RWPE2 (cell line): ENCODE measurements at places on chromosomes 7 and 10.

DNA sequence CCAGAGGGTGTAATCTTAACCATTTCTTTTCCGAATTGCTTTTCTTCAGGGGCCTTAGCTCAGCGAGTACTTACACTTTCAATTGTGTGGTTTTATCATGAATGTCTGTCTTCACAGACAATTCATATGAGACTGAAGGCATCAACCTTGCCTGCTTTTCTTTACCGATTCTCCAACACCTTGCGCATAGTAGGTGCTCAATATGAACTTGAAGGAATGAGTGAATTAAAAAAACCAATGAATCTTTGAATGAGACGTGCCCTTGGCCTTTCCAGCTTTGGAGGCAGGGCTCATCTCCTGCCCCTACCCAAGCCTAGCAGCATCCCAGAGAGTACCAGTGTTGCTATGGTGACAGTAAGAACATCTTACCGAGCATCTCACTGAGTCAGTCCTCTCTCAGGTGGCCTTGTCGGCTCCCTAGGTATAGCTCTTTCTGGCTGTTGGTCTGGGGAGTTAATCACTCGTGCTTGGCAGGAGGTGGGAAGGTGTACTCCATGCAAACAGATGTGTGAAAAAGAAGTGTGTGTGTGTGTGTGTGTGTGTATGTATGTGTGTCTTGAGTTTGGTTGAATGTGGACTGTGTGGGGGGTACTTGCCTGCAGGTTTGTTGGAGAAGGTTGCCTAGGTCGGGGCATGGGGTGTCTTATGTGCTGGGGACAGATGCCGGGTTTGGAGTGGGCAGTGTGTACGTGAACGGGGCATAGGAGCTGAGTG is 107.7 kb downstream of the C10orf105 start:
- no peak for DNase-seq

DNA sequence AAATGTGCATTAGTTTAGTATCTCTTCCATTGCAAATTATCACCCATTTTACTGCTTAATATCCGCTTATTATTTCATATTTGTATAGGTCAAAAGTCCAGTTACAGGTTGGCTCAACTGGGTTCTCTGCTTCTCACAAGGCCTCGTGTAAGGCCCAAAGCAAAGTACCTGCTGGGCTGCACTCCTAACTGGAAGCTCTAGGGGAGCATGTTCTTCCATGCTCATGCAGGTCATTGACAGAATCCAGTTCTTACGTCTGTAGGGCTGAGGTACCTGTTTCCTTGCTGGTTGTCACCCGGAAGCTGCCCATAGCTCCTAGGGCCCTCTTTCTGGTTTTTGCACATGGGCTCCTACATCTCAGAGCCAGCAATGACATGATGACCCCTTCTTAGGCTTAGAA is 79.6 kb downstream of the RAPGEF5 start:
- DNase-seq = no peak

GRCh38 chr10:107618504-107618994 is 454.0 kb upstream of the SORCS1 start:
- no peak for DNase-seq

GRCh38 chr10:103395754-103396066 is 565 bp downstream of the ATP5MK start:
- DNase-seq = no peak

- no peak for DNase-seq
These were observed 17.6 kb upstream of the DDIT4 start for GRCh38 chr10:72255977-72256729.

DNA sequence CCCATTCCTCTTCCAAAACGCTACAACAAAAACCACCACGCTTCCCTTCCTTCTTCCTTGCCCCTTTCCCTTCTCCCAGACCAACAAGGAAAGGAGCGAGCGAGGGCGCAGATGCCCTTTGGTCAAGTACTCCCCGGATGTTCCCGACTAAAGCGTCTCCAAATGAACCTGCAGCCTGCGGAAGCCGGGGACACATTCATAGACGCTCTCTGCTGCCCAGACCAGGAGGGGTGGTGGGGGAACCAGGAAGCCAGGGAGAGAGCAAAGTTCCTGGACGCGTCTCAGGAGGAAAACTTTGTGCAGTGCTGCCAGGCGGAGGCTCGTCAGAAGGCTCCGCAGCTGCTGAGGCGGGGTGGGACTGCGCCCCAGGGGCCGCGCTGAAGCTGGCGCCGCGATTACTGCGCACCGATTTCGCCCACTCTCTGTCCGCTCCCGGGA is 754 bp downstream of the SEMA3D start:
- peak; percentile 58 for DNase-seq

GRCh38 chr7:71491336-71491735 is 359.4 kb downstream of the GALNT17 start:
- DNase-seq = no peak

GRCh38 chr10:133229265-133230043 is 563 bp upstream of the UTF1 start:
- DNase-seq = no peak

GRCh38 chr10:125967533-125967932 is 71.2 kb downstream of the FANK1 start:
- DNase-seq = no peak

- DNase-seq = no peak
These were observed 266.9 kb upstream of the KLF14 start for GRCh38 chr7:131000873-131001272.

GRCh38 chr7:150586068-150586784 is 19.0 kb downstream of the GIMAP4 start:
- DNase-seq = no peak

GRCh38 chr10:91049296-91049987 is 128.6 kb upstream of the ANKRD1 start:
- no peak for DNase-seq

DNA sequence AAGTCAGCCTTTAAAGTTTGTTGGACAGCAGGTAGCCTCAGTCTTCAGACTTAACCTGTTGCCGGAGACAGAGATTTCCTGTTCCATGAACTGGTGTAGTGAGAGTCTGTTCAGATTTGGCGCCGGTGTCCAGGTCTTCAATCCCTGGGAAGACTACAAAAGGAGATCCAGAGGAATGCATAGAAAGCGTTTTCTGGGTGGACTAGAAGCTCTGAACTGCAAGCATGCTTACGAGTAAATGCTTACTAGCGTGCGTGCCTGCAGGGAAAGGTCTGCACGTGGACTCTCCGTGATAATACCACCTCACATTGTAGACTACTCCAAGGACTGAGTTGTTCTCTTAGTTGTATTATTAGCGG is 878 bp downstream of the GLRX3 start:
- DNase-seq = no peak
